ENCODE measurements at places on chromosomes 2 and 18. TPM values are rescaled to one million over a fixed set of nuclear protein-coding genes. Genes with fewer than 3 reads are reported as not detected.

The ANKRD36B gene
- 8.7 TPM for total RNA-seq

The AQP12A gene
- total RNA-seq: not detected

The MDH1B gene
- 0.23 TPM for total RNA-seq

The C2orf76 gene
- 9.3 TPM for total RNA-seq

The OR6B2 gene
- total RNA-seq: not detected

The ACTR1B gene
- 50.6 TPM for total RNA-seq

The ASPRV1 gene
- total RNA-seq: 0.14 TPM

The CTAGE1 gene
- not detected for total RNA-seq

The LIPG gene
- total RNA-seq: 173 TPM

The FBLN7 gene
- total RNA-seq: not detected

Data from epithelial cell of proximal tubule (primary cell).